ENCODE measurements at places on chromosomes 16 and 17.

DNA sequence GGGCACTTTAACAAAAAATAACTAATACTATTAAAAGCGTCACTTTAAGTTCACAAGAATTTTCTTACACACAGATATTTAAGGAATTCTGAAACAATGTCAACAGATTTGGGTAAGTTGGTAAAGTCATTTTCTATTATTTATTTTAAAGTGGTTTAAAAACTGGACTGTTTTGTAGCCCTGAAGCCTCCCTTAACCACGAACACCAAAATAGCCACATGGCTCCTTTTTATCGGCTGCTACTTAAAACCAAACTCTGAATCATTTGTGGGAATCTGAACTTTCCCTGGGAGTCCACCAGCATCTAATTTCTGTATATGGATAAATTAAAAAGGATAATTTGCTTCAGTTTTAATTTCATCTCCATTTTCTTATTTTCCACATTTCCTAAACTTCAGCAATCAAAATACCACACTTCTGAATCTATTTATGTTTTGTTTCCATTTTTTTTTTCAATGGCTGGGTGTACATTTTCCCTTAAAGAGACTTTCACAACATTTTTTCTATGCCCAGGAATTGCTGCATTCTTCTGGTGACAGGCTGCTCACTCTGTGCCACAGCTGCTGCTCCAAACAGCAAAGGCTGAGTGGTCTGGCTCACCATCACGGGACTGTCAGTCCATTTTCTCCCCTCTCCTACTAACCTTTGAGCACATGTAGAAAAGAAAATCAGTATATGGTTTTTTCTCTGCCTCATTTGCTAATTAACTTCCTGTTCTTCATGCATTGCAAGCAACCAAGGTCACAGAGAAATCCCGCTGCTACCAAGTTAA, 255.5 kb upstream of the KCNJ16 start:
- no peak for DNase-seq

- DNase-seq: no peak
These were observed 12.7 kb upstream of the FOXF1 start for GRCh38 chr16:86497551-86498021.

GRCh38 chr17:48444516-48445247, 14.7 kb upstream of the SKAP1 start:
- DNase-seq: peak; percentile 82

GRCh38 chr16:48448841-48449481, 63.7 kb upstream of the SIAH1 start:
- no peak for DNase-seq

DNA sequence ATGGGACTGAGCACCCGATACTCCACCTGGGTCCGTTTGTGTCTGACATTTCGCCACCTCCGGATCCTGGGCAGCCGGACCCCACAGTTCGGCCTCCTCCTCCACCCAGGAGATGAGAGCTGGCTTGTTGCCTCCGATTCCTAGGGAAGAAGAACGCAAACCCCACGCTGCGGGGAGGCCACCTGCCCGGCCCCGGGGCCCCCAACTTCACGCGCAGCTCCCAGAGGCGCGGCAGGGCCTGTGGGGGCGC, 542 bp downstream of the ZNF764 start:
- DNase-seq: no peak

DNA sequence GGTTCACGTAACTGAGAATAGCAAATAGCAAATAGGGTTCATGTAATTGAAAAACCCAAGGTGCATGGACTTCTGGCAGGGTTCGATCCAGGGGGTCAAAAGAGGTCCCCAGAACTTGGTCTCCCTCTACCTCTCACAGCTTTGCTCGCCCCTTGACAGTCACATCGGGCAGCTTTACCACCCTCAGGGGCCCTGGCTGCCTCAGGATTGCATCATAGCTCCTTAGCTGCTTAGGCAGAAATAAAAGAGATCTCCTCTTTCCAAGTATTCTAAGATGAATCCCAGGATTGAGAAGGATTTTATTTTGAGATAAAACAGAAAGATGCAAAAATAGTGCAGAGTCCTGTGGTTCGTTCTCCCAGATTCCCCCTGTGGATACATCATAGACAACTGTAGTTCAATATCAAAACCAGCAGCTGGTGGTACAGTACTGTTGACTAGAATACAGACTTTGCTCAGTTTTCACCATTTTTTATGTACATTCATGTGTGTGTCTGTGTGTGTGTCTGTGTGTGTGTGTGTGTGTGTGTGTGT, 12.8 kb downstream of the ADGRG3 start:
- no peak for DNase-seq

- no peak for DNase-seq
These were observed 332.7 kb upstream of the HSBP1 start for GRCh38 chr16:83475108-83475507.

- DNase-seq: peak; percentile 66
These were observed 419 bp downstream of the RAB37 start for GRCh38 chr17:74737299-74738050.

DNA sequence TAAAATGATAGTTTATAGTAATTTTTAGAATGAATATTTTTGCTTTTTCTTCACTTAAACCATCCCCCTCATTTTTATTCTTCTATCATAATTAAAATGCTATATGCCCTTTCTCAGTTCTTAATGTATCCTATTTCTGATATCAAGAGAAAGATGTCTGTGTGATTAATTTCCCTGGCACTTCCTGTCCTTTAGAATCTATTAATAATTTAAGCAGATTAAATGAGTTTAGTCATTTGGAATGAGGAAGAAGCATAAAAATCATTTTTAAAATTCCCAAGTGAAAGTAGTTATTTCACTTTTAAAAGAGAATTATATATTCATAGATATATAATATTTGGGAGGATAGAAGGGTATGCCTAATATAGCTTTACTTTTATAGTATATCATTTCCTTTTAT, 27.8 kb upstream of the CDR2 start:
- DNase-seq: no peak

DNA sequence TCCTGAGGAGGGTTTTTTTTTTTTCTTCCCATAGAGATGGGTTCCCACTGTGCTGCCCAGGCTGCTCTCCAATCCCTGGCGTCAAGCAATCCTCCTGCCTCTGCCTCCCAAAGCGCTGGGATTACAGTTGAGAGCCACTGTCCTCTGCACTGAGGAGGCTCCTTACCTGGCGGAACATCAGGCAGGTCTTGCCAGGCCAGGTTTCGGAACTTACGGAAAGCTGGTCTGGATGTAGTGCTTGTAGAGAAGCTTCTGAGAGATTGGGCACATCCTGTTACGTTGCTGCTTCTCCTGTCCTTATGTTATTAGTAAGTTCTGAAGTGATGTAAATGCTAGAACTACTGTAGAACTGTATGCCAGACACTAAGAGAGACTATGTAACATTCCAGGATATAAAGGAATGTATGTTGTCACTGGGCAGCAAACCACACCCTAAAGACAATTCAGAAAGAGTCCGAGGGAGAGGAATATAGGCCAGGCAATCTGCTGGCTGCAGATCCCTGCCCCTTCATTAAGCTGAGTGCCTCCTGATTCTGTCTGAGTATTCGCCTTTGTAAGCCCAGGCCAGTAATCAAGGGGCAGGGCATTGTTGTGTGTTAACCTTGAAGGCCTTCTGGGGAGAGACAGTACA, 21.1 kb downstream of the ETV4 start:
- no peak for DNase-seq

GRCh38 chr17:17609121-17609520, 17.6 kb upstream of the PEMT start:
- no peak for DNase-seq

GRCh38 chr17:4105232-4105631, 37.6 kb downstream of the ZZEF1 start:
- DNase-seq: no peak

DNA sequence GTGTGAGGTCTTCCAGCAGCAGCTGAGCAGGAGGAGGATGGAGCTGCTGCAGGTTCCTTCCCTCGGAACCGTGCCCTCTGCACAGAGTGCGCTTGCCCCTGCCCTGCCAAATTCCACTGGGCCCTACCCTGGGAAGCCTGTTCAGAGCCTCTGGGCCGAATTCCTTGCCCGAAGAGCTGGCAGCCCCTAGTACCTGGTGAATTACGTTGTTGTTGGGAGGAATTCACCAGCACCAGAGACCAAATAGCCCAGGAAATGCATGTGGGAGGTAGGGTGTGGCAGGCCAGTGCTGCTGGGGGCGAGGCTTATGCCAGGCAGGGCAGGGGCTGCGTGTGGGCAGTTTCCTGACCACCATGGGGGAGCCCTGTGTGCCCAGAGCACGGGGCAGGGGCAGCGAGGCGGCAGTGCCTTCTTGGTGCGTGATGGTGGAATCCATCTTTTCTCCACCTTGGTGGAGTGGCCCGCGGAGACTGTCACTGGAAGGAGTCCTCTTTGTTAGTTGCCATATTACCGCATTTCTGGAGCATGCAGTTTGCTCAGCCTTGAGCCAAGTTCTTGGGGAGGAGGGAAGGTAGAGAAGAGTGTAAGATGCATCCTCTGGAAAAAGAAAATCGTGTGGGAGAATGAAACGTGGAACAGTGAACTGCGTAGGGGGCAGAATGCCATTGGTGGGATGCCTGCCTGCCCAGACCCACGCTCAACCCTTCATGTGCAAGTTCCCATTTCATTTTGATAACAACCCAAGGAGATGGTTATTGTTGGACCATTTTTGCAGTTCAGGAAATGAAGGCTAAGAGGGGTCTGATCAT, 2.3 kb downstream of the MRC2 start:
- DNase-seq: no peak

DNA sequence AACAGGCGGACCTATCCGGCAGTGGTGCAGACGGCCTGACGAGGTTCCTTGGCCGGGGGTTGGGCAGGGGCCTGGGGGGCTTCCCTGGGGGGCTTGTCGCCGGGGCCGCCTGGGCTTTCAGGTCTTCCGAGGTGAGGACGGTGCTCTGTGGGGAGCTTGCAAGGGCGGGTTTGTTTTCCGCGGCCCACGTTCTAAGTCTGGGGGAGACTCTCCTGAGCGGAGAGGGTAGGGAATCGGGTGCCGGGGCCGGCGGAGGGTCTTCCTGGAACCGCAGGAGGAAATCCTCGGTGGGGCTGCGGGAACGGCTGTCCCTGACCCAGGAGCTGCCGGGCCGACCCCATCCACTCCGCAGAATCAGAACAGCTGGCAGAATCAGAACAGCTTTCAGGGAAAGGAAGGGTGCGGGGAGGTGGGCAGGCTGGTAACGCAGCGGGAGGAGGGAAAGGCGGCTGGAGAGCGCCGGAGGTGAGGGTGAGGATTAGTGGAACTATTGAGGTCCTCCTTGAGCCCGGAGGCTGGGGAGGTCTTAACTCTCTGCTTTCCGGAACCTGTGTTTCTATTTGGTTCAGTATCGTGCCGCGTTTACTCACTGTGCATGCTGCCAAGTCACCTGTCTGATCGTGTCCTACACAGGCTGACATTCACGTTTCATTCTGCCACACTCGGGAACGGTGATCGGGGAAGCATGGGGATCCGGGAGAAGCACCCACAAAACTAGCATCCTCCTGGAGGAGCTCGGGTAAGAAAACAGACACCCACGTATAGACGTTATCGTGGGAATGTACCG, 28.9 kb downstream of the CPSF4L start:
- DNase-seq: no peak

- no peak for DNase-seq
These were observed 21.7 kb downstream of the MYL4 start for GRCh38 chr17:47230864-47231263.

DNA sequence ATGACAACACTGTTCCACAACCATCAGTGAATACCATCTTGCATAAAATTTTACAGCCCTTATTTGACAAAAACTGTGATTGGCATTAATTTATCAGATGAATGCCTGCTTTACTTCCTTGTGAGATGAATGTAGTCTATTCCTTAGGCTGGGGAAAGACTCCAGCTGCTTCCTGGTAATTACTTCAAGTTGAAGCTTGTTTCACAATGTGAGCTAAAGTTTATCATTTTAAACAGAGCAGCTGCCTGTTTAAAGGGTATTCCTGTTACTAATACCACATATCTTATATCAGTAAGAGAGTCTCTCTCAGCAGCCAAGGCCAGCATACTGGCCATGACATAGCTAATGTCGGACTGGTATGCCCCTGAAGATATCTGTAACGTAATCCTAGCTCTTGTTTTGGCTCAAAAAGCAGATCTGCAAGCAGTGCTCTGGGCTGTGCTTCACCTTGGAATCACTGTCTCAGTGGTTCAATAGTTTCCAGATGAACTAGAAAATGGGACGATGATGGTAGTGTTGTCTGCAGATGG, 13.2 kb upstream of the ARL2BP start:
- DNase-seq: no peak

DNA sequence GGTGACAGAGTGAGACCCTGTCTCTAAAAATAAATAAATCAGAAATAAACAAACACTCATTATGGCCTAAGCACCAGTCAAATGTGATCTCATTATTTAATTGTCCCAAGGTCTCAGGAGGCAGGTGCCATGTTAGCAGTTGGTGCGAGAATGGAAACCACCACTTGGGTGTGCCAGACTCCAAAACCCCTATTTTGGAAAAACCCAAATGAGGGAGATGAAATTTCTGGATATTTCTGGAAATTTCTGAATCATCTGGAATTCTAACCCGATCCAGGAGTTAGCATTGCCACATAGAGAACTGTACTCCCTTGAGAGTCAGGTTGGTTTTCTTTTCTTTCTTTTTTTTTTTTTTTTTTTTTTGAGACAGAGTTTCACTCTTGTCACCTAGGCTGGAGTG, 264.0 kb downstream of the XYLT1 start:
- DNase-seq: no peak

DNA sequence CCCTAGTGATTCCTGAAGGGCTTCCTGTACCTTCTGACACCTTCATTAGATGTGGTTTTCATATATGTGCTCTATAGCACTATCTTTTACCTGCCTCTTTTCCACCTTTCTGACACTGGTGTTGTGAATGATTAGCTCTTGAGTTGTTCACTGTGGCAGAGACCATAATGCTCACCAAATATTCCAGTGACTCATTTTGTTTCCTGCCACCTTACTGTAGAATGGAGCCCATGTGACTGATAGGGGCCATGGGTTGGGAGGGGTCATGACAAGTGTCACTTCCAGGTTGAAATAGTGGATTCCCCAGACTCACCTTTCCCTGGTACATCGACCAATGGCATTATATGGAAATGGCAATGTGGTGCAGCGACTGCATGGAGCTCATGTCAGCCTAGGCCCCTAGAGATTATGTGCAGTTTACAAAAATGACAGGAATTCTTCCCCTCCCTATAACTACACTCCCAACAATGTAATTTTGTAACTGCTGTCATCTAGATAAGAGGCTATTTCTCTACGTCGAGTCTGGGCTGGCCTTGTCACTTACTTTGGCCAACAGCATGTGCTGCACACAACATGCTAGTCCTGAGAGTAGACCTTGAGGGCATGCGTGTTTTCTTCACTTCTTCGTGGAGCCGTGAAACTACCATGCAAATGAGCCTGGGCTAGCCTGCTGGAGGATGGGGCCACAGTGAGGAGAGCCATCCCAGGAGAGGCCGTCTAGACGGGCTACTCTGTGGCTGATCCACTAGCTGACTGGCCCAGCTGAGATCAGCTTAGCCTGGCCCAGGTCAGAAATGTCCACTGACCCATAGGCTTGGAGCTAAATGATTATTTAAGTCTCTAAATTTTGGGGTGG, 409.5 kb downstream of the CA10 start:
- no peak for DNase-seq

DNA sequence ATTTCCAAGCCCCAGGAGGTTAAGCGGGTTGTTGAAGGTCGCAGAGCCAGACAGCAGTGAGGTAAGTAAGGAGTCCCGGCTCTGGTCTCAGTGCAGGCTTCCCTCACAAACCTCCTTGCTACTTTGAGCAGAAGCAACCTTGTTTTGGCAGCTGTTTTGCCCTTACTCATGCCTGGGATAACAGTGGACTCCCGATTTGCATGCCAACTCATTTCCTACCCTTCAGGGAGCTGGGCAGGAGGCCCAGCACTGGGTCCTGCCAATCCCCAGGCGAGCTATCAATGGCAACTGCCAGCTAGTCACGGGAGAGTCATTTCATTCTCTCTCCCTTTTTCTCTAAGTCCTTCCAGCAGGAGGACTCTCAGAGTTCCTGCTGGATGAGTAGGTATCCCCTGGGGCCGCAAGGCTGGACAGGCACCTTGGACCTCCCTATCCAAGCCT, 72.0 kb upstream of the KSR1 start:
- no peak for DNase-seq
